ENCODE measurements at places on chromosomes 6 and 20. TPM values are rescaled to one million over a fixed set of nuclear protein-coding genes. Genes with fewer than 3 reads are reported as not detected.

ZNF337 gene
- total RNA-seq: 14.2 TPM

ZC3H12D gene
- total RNA-seq: 0.18 TPM

EPB41L2 gene
- total RNA-seq: 66.4 TPM

SLC17A3 gene
- total RNA-seq: not detected

MAPK13 gene
- 2.5 TPM for total RNA-seq

MYLK2 gene
- 0.40 TPM for total RNA-seq

TOX2 gene
- total RNA-seq: 2.4 TPM

DNA sequence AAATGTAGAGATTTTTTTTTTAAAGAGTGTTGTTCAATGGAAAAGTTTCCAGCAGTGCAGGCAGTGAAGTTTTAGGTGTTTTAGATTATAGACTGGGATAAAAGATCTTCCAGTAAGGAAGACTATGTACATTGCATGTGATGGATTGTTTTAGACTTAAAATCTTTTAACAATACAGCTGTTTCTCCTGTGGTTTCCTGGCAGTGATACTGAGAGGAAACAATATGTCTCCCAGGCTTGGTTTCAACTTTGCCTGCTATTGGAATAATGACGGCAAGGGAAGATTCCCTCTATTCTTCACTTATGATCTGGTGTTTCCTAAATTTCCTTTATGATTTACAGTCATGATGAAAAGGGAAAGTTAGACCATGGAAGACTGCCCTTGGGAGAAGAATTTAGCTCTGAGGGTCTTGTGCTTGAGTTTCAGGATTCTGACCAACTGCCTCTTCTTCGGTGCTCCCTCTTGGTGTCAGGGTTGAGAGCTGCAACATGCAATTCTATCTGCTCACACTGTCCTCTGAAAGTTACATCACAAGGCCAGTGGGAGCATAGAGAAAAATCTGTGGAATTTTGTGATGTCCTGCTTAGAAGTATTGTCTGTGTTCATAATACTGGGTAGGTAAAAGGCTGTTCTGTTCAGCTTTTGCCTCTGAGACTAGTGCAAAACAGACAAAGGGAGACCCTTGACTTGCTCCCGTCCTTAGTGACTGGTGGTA, 262.8 kb upstream of the MAN1A1 start:
- DNase-seq: no peak

DNA sequence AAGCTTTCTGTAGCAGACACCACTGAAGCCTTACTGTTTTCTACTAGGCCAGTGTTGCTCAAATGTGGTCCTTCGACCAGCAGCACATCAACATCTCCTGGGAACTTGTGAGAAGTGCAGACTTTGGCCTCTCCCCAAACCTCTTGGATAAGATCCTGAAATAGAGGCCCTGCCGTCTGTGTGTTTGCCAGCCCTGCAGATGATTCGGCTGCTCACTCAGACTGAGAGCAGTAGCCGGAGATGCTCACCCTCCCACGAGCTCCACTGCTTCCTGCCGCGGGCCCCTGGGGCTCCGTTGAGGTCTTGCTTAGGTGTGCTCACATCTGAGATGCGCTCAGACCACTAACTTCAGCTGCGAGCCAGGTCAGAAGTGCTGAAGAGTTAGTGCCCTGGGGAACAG, 129.5 kb upstream of the SSTR4 start:
- DNase-seq: no peak

DNA sequence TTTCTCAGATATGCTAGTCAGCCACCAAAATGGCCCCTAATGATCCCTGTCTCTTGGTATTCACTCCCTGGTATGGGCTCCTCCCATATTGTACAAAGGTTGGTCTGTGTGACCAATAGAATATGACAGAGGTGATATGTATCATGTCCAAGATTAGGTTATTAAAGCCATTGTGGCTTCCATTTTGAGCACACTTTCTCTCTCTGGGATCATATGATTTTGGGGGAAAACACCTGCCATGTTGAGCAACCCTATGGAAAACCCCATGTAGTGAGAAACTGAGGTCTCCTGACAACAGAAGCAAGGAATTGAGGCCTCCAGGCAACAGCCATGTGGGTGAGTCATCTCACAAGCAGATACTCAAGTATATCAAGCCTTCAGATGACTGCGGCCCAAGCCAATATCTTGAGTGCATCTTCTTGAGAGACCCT, 7.1 kb upstream of the ZNF318 start:
- DNase-seq: no peak

DNA sequence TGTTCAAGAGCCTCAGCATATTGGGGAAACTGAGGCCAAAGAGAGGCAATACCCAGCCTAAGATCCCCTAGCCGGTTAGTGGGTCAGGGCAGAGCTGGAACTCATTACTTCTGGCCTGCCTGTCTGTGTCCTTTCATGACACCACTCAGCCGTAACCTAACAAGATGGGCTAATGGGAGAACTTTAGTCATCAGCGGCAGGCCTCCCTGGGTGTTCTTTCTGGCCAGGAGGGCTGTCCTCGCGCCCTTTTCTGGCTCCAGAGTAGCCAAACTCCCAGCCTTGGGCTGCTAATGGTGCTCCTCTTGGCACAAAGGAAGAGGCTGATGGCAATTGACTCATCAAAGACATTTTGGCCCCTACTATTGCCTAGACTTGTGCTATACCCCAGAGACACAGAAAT, 76.6 kb downstream of the NCR2 start:
- DNase-seq: no peak

GRCh38 chr6:77926198-77926751, 273.4 kb downstream of the MEI4 start:
- no peak for DNase-seq

GRCh38 chr6:73585566-73586415, 65.0 kb upstream of the EEF1A1 start:
- peak; percentile 64 for DNase-seq

DNA sequence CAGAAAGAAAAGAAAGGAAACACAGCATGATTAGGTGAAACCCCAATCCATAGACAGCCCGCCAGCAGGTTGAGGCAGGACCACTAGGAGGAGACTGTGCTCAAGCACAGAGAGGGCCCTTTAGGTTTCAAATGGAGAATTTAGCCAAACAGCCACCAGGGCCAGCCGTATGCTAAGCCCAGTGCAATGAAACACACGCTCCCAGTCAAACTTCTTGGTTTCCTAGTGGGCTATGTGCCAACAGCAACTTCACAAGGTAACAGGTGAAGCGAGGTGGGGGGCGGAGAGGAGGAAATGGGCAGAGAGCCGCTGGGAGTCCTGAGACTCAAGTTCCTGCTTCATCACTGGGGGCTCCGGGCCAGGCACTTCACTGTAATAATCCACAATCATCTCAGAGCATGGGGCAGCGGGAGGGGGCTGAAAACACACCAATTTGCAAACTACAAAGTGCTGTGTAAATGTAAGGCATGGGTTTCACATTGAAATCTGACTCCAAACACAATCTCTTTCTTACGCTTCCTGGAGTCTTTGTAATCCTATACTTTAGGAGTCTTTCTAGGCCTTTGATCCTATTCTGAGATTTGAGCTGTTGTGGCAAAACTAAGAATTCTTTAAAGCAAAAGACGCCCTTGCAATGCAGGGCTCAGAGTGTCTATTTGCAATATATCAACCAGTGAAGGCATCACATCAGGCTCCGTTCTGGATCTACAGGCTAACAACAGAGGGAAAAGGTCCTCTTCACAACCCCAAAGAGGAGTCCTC, 117.3 kb downstream of the OPRM1 start:
- no peak for DNase-seq

DNA sequence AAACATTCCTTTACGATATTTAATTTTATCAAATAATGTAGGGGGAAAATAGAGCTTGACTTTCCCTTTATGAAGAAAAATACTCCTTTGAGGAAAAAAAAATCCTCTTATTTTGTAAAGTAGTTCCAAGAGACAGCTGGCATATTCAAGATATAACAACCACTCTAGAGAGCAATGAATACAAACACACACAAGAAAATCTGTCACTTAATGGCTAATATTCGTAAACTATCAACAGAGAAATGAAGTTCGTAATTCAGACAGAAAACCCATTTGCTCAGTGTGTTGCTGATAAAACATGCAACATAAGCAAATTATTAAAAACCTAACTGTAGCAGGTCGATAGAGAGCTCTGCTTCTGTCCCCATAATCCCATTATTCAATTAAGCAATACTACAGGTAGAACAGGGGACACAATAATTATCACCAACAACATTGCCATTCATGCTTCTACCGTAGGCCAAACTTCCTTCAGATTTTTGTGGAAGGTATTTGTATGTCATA, 714.4 kb upstream of the MARCKS start:
- DNase-seq: no peak

- no peak for DNase-seq
Measured at GRCh38 chr20:10971096-10971495, 297.3 kb upstream of the JAG1 start.

GRCh38 chr6:134293659-134294161, 24.2 kb downstream of the SGK1 start:
- no peak for DNase-seq

- DNase-seq: no peak
Measured at GRCh38 chr6:1858196-1858595, 248.5 kb downstream of the FOXC1 start.

DNA sequence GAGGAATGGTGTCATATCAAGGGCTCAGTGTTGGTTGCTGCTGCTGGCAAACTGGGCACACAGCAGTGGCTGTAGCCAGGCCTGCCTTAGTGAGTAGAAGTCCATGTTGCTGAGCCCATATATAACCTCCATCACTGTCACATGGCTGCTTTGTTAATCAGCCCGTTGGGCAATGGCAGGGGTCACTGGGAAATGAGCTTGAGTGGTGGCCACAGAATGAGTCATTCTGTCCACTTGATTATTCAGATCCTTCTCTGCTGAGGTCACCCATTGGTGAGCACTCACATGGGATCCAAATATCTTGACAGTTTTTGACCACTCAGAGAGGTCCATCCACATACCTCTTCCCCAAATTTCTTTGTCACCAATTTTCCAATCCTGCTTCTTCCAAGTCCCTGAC, 898.9 kb upstream of the EYS start:
- no peak for DNase-seq

- no peak for DNase-seq
Measured at GRCh38 chr20:15487682-15488081, 1085.6 kb downstream of the KIF16B start.

DNA sequence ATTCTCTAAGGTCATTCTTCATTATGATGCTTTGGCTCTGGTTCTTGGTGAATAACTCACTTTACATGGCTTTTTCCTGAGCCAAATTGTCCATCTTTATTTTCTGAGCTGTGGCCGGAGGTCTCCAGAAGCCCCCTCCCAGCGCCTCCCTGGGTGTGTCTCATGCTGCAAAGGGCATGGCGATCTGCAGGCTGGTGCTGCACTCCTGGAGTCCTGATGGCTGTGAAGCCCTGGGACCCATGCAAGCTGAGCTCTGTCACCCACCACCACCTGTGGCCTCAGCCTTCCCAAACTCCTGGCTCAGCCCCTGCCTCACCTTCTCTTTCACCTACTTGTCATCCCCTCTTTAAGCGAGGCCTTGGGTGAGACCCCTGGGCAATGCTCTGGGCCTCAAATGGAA, 96.9 kb downstream of the CEBPB start:
- no peak for DNase-seq

GRCh38 chr6:12258591-12259075, 31.5 kb upstream of the EDN1 start:
- DNase-seq: no peak

Data from pulmonary artery endothelial cell (primary cell).